HFFc6 (cell line): ENCODE measurements at places on chromosomes 2 and 18.

GRCh38 chr2:231909631-231910030 lies 16.6 kb downstream of the NPPC start:
- no peak for DNase-seq

GRCh38 chr2:230583581-230583980 lies 129.1 kb upstream of the CAB39 start:
- DNase-seq: no peak

DNA sequence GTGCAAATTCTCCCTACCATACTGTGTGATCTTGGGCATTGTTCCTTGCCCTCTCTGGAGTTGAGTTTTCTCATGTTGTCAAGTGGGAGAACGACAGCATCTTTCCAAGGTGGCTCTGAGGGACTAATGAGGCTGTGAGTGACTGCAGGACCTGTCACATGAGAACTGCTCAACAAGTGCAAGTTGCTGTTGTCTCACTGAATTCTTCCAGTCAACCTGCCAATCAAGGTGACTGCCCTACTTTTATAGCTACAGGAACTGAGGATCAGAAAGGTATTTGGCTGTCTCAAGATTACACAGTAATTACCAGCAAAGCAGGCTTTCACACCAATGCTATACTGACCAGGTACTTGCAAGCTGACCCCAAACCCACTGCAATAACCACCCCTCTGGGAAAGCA lies 137.6 kb downstream of the MTCL1 start:
- no peak for DNase-seq

- no peak for DNase-seq
These were observed 183.9 kb downstream of the DNER start for GRCh38 chr2:229530434-229530833.

- DNase-seq: peak; percentile 34
These were observed 298.3 kb downstream of the ICOS start for GRCh38 chr2:204234879-204235278.

DNA sequence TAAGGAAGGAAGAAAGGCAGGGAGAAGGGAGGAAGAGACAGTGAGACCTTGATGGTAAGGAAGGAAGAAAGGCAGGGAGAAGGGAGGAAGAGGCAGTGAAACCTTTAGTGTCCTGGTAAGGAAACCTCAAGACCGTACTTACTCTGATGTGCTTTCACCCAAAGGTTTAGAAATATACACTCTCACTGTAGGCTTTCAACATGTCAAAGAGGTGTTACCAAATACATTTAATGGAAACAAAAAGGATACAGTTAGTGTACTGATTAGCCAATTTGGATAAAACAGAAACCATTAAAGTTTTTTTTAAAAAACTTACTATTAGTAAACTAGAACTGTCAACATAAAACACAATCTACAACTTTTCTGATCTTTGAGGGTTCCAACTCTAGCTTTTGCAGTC lies 7.1 kb downstream of the FBXO15 start:
- DNase-seq: no peak

DNA sequence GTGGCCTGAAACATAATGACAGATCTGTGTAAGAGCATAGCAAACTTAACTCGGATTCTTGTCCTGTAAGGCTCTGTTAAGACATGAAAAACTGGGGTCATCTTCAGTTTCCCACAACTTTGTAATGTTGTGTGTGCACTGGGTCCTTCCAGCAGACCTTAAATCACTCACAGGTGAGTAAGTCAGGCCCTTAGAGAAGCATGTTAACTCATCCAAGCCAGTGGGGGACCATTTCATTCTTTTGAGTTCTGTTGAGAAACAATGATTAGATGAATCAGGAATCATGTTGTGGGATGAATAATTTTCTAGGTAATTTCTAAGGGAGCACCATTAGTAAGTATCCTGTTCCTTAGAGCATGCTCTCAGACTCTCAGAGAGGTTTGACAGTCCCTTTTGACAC lies 167.1 kb downstream of the ESCO1 start:
- no peak for DNase-seq

DNA sequence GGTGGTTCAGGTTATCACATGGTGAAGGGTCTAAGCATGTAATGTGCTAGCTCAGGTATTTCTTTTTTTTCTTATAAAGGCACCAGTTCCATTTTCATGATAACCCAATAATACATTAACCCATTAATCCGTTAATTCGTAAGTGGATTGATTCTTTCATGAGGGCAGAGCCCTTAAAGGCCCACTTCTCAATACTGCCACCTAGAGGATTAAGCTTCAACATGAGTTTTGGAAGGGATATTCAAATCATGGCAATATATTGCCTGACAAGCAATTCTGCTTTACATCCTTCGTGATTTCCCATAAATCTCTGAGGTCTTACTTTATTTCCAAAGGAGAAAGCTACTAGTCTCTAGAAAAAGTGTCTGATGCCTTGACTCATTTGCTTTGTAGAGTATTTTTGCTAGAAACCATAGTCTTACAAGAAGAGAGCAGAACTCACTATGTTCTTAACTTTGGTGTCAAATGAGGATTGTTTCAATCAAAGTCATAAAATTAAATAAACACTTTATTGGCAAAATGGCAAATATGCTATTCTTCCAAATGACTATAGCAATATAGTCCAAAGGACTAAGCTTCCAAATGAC lies 271.3 kb downstream of the KCNS3 start:
- peak; percentile 49 for DNase-seq

- DNase-seq: peak; percentile 13
These were observed 56.7 kb upstream of the ACKR3 start for GRCh38 chr2:236512902-236513435.

DNA sequence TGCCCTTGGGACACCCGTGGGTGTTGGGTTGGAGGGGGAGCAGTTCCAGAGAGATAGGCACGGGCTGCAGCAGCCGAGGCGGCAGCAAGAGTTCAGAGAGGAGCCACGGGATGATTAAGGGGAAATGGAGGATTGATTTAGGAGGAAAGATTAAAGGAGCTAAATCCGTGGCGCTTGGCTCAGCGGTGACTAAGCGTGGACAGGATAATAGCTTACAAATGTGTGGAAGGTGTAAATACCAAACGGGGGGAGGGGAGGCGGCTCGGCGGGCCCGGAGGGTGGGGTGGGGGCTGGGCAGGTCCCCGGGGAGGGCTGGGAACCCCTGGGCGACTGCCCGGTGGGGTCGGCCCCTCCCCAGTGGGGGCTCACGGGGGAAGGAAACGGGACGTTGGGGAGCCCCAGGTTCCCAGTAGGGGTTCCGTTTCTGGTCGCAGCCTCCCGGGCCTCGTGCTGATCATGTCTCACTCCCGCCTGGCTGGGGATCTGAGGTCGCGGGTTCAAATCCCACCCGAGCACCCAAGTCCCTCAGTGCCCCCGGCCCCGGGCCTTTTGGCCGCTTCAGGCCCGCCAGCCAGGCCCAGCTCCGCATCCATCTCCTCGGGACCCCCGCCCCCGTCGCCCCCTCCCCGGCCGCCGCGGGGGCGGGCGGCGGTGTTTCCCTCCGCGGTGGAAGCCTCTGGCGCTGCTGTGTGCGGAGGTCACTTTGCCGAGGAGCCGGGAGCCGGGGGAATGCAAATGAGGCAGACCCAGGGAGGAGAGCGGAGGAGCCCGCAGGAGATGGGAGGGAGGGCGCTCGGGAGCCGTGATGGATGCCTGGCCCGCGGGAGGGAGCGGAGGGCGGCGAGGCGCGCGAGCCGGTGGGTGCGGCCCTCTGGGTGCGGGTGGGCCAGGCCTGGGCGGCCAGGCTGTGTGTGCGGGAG lies 8.1 kb downstream of the ASIC4 start:
- peak; percentile 84 for DNase-seq

- peak; percentile 75 for DNase-seq
These were observed 134.8 kb upstream of the THUMPD2 start for GRCh38 chr2:39913648-39914461.

DNA sequence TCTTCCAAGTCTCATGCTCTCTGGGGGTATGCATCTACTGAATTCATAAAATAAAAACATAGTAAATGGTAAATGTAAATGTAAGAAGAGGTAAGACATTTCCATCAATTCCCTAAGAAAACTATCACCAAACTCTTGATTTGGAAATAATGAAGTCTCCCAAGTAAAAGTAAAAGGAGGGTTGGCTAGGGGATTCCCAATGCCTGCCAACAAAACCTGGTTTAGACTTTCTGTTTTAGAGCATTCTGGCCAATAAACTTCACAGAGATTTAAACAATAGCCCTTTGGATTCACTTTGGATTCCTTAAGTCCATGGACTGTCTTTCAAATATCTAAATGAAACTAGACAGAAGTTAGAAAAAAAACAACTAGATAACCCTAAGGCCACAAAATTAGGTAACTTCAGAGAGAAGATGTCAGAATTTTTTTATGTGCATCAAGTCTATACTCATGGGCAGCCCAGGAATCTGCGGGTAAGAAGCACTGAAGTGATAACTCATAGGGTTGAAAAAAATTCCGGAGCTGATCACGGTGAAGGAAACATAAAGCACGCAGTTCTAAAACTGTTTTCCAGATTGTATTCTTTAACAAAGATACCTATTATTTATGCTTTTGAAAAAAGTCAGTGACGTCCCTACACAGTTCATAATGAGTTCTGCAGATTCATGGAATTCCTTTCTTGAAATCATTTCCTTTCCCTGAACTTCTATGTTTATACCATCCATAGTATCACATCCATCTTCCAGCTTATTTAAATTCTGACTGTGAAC lies 263.6 kb downstream of the AFF3 start:
- peak; percentile 76 for DNase-seq

- no peak for DNase-seq
These were observed 82.2 kb downstream of the LDLRAD4 start for GRCh38 chr18:13300796-13301195.

DNA sequence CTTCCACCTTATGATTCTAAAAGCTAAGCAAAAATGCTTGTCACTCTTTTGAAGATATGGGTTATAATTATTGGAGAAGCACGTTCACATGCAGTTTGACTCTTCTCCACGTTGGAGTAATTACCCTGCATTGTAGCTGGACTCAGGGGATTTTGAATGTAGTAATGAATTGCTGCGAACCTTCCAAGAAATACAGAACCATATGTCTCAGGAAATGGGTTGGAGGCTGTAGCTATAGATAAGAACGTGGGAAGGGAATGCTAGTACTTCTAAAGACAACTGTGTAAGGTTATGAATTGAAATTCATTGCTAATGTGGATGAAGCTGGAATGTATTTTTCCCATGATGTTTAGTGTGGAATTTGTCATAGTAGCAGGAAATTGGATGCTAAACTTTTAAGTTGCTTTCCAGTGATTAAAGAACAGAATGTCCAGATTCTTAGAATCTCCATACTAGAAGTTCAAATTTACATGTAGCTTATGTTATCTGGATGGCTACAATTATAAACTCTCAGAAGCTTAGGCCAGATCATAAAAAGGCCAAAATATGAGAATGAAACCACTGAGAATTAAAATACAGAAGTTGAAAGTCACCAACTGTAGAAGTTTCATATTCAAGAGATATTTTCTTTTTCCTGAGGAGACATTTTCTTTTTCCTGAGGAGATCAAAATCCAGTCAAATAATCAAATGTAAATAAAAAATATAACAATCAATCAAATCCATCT lies 27.3 kb upstream of the SPOPL start:
- DNase-seq: no peak

GRCh38 chr2:162013514-162014475 lies 60.2 kb downstream of the DPP4 start:
- DNase-seq: no peak

GRCh38 chr2:239129147-239129920 lies 271.5 kb downstream of the HDAC4 start:
- DNase-seq: no peak

- no peak for DNase-seq
These were observed 11.2 kb upstream of the CXXC1 start for GRCh38 chr18:50298443-50299284.

DNA sequence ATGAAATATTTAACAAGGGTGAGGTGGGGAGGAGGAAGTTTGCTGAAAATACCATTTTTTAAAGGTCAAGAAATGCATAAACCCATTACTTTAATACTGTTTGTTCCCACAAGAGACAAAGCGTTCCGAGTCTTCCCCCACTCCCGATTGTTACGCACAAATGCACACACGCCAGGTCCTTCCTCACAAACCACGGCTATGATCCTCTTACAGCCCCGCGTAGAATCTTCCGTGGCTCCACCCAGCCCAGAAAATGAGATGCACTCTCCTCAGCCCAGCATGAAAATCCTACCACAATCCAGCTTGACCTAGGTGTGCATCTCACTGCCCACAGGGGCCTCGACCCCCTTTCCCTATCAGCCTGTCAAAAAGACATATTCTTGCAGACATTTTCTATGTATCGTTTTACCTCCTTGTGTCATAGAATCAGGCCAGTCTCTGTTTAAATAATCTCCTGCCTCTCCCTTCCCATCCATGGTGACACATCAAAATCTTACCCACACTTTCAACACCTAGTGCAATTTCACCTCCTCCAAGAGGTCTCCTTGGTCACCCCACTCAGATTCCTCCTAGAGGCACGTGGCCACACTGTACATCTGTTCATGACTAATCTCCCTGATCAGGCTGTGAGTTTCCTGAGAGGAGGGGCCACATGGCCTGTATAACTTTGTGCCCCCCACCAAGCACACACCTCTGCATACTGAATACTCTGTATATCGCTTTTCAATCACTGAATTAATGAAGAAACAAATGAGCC lies 491.0 kb upstream of the KLHL29 start:
- no peak for DNase-seq

DNA sequence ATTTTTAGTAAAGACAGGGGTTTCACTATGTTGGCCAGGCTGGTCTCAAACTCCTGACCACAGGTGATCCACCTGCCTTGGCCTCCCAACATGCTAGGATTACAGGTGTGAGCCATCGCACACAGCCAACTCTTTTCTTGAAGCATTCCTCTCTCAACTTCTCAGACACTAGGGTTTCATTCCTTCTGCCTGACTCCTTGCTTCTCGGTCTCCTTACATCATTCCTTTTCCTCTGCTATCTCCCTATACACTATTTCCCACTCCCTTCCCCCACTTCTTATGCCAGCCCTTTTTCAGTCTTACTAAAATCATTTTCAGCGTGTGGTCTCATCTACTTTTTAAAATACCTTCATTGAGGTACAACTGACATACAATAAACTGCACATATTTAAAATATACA lies 6.1 kb downstream of the SOS1 start:
- DNase-seq: no peak

DNA sequence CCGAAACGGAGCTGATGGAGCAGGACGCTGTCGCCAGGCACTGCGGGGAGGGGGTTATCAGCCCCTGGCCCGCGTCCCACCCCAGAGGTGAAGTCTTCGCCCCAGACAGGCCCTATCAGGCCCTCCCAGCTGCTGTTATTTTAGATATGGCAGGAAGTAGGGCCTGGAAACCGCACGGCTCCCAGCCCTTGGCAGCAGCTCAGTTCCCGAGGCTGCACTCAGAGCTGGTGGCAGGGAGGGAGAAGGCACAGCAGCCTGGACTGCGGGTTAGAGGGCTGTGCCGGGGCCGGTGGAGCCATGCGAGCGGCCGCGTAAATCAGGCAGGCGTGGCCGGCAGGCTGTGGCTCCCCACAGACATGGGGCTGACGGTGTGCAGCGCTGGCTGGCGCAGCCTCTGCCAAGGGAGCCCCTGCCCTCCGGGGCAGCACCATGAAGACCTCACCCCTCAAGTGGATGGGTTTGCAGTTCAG lies 111.4 kb downstream of the NFATC1 start:
- DNase-seq: no peak

GRCh38 chr18:13241083-13241892 lies 22.7 kb downstream of the LDLRAD4 start:
- no peak for DNase-seq

- DNase-seq: no peak
These were observed 396.8 kb upstream of the ID2 start for GRCh38 chr2:8285081-8285480.
